Esophagus muscularis mucosa (tissue), 4 donors: ENCODE measurements at places on chromosomes 2 and 18. TPM values are rescaled to one million over a fixed set of nuclear protein-coding genes. Genes with fewer than 3 reads are reported as not detected.

The ERFE gene
- not detected for total RNA-seq

DNA sequence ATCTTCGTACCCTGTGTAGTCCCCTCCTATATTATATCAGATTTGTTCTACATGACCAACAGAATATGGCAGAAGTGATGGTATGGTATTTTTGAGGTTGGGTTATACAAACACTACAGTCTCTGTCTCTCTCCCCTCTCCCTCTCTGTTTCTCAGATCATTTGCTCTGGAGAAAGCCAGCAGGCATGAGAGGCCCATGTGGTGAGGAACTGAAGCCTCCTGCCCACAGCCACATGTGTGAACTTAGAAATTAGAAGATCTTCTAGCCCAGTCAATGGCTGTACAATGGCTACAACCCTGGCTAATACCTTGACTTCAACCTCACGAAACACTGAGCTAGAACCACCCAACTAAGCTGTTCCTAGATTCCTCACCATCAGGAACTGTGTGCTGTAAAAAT lies 250.6 kb downstream of the SMAD2 start:
- no peak for DNase-seq

- DNase-seq = peak; percentile 64
These were observed 138.2 kb downstream of the ACOXL start for GRCh38 chr2:110870545-110870944.

DNA sequence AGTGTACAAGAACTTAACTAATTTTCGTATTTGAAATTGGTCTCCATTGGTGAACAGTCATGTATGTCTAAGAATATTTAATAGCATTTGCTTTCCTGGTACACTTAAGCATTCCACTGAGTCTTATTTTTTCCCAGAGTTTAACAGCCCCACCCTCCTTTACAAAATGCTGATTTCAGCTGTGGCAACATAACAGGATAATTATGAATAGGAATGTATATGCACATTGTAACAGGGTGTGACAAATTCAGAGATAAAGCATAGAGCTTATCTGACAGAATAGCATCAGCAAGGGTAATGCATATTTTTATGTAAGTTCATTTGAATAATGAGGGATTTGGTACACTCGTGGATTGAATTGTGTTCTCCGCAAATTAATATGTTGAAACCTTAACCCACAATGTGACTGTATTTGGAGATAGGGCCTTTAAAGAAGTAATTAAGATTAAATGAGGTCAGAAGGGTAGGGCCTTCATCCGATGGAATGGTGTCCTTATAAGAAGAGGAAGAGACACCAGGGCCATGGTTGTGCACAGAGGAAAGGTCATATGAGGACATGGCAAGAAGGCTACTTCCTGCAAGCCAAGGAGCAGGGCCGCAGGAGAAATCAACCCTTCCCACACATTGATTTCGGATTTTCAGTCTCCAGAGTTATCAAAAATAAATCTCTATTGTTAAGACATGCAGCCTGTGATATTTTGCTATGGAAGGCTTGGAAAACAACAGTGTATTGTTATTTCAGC lies 439.7 kb upstream of the CDH20 start:
- DNase-seq = no peak
